NCI-H2171 (cell line): ENCODE measurements at places on chromosomes 11 and 22.

GRCh38 chr11:44943696-44944095, 7.0 kb downstream of the TP53I11 start:
- peak; percentile 77 for DNase-seq

DNA sequence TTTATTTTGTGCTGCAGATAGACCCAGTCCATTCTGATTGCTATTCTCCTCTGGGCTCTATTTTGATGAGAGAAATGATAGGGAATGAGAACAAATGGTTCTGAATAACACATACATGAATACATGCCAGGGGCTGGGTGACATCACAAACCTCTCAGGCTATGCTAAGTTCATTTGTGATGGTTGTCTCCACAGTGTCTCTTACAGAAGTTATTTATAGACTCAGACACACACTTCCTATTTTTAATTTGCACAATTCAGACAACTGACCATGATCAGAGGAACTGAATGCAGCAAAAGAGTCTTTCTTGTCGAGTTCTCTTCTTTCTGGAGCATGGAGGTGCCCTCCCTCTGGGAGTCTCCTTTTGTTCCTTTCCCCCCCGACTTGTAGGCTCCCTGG, 991.7 kb downstream of the OPCML start:
- DNase-seq: no peak

DNA sequence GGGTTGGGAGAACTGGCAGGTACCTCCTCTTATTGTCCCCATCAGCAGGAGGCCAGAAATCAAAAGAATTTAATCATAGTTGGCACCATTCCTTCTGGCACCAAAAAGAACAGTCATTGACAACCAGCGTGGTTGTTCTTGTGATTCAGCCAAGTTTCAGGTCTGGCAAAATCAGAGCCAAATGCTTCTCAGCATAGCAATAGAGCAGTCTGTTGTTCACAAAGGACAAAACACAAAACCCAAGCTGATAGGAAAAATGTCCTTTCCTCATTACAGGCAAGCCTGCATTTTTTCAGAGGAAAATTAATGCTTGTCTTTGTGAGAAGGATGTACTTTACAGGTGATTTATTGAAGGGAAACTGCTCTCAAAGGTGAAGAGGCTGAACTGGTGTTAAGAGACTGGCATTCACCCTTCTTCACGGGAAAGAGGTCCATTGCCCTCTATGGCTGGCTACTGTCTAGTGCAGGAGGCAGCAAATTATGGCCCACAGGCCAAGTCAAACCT, 241.8 kb upstream of the ARHGAP42 start:
- DNase-seq: no peak

GRCh38 chr11:107856180-107856980, 2.2 kb downstream of the SLC35F2 start:
- no peak for DNase-seq

DNA sequence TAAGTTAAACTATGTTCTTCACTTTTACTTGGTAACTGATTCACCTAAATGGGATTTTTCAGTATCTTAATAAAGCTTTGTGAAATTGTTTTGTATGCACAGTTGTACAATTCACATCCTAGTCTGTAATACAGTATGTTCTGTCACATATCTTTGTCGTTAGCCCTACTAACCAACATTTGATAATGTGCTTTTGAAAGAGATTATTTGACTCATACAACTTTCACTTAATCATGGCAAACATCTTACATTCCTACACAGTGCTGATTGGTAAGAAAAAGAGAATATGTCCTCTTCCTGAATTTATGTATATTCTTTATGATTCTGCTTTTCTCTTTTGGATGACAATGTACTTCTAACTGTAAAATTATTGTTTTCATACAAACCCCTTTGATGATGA, 234.5 kb downstream of the METTL15 start:
- DNase-seq: no peak
